ENCODE measurements at places on chromosomes 13 and 19. TPM values are rescaled to one million over a fixed set of nuclear protein-coding genes. Genes with fewer than 3 reads are reported as not detected.

The TJP3 gene
- 19.4 TPM for total RNA-seq

The FREM2 gene
- total RNA-seq = not detected

The ICAM5 gene
- total RNA-seq = 0.21 TPM

The PCDH17 gene
- 0.19 TPM for total RNA-seq

The GAS6 gene
- 1.1 TPM for total RNA-seq

The HIF3A gene
- not detected for total RNA-seq

The SCAMP4 gene
- total RNA-seq = 27.2 TPM

The ZIK1 gene
- total RNA-seq = 10.4 TPM

The GMIP gene
- 133 TPM for total RNA-seq
